ENCODE measurements at places on chromosomes 4 and X. TPM values are rescaled to one million over a fixed set of nuclear protein-coding genes. Genes with fewer than 3 reads are reported as not detected.

Gene ALB
- not detected for total RNA-seq

Gene CXCL10
- not detected for total RNA-seq

Gene ACTRT1
- total RNA-seq, result not detected

Gene SULT1E1
- total RNA-seq, result 1.9 TPM

Gene ALAS2
- not detected for total RNA-seq

Gene XG
- not detected for total RNA-seq

Measured in chondrocyte (in vitro differentiated cells).